Retina (tissue), 1 donor: ENCODE measurements at places on chromosomes 1 and 21.

DNA sequence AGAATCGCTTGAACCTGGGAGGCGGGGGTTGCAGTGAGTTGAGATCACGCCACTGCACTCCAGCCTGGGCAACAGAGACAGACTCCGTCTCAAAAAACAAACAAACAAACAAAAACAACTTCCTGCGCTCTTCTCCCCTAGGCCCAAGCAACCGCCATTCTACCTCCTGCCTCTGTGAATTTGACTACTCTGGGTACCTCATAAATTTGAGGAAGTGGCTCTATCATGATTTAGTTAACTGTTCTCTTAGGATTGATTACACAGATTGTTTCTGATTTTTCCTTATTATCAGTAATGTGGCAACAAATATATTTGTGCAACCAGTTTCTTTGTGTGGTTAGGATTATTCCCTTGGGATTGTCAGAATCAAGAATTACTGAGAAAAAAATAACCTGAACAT lies 29.7 kb downstream of the OPTC start:
- no peak for DNase-seq

- DNase-seq, result no peak
Observed at GRCh38 chr1:178101654-178102053, 7.8 kb downstream of the RASAL2 start.

DNA sequence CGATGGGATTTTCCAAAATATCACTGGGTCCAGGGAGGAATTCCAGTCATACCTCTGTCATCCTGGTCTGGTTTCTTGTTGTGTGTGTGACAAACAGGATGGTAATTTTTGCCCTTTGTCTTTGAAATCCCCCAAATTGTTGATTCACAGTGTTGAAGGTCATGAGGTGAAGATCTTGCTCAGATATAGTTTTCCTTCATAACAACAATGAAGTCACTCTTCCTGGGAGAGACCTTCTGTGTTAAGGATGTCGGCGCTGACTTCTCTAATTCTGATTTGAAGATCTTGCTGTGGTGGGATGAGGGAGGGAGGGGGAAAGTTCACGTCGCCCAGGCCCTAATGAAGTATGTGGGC lies 32.2 kb upstream of the MPZL1 start:
- no peak for DNase-seq

- DNase-seq, result no peak
Observed at GRCh38 chr1:115753830-115754229, 14.7 kb downstream of the CASQ2 start.

DNA sequence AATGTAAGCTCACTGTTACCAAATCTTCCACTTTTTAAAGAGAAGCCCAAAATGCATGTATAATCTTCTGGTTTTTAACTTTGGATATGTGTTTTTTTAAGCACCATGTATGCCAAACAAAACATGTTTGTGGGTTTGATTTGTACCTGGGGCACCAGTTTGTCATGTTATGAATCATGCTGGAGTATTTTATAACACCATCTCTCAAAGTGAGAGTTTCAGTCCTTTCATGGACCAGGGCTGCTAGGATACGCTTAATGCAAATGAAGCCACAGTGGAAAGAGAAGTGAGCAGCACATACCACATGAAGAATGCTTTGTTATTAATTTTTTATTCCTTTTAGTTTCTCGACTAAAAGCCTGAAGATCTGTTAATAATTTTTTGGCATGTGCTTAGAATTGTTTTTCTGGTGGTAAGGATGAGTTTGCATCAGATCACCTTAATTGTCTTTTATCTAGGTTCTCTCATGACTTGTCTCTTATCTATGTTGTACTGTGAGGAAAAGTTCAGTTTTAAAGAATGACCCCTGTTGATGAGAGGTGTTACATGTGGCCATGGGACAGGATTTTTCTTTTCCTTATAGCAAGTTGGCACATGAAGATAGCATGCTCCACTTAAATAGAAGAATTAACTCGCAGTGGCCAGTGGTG lies 2.0 kb upstream of the RABGAP1L start:
- no peak for DNase-seq

DNA sequence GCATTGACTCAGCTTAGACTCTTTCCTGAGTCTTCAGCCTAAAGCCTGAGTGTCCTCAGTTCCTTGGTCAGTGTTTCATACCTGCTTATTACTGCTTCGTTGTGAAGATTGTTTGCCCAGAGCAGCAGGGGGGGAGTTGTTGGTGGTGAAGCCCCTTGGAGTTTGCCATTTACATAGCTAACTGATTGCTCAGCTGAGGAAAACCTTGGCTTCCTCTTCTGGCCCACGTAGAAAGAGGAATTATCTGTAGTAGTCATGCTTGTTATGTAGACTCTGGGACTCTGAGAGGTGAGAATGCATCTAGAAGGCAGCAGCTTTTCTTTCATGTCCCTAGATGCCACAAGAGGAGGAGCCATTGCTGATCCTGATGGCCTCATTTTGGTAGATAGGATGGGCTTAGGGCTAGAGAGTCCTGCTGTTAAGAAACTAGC lies 125.9 kb downstream of the MAST2 start:
- DNase-seq, result peak; percentile 10

DNA sequence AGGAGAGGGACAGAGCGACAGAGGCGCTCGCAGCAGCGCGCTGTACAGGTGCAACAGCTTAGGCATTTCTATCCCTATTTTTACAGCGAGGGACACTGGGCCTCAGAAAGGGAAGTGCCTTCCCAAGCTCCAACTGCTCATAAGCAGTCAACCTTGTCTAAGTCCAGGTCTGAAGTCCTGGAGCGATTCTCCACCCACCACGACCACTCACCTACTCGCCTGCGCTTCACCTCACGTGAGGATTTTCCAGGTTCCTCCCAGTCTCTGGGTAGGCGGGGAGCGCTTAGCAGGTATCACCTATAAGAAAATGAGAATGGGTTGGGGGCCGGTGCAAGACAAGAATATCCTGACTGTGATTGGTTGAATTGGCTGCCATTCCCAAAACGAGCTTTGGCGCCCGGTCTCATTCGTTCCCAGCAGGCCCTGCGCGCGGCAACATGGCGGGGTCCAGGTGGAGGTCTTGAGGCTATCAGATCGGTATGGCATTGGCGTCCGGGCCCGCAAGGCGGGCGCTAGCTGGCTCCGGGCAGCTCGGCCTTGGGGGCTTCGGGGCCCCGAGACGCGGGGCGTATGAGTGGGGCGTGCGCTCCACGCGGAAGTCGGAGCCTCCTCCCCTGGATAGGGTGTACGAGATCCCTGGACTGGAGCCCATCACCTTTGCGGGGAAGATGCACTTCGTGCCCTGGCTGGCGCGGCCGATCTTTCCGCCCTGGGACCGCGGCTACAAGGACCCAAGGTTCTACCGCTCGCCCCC lies at the start of the genes CYB5RL and MRPL37:
Gene CYB5RL, minus strand, starts transcription at position 266 of the 754 bp plus-strand sequence. CDS start 4,414 bp downstream, outside the sequence.
Gene MRPL37, plus strand, starts transcription at position 403 of the 754 bp plus-strand sequence. Its CDS starts 77 bp downstream, at position 480.
- peak; percentile 96 for DNase-seq

- DNase-seq, result no peak
Observed at GRCh38 chr1:12204754-12205658, 24.8 kb upstream of the VPS13D start.

- no peak for DNase-seq
Observed at GRCh38 chr1:9203511-9203982, 31.0 kb upstream of the H6PD start.

DNA sequence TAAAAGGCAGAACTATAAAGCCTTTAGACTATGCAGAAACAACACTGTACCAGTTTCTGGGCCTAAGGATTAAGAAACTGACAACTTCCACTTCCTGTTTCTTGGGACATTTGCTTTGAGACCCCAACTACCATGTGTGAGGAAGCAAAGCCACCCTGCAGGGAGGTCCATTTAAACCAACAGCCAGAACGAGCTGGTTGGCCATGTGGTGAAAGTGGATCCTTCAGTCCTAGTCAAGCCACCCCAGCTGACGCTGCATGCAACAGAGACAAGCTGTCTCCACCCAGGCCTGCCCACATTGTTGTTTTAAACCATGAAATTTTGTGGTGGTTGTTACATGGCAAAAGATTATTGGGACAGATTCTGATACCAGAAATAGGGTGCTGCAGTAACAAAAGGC lies 31.8 kb upstream of the SLFNL1 start:
- DNase-seq, result no peak

DNA sequence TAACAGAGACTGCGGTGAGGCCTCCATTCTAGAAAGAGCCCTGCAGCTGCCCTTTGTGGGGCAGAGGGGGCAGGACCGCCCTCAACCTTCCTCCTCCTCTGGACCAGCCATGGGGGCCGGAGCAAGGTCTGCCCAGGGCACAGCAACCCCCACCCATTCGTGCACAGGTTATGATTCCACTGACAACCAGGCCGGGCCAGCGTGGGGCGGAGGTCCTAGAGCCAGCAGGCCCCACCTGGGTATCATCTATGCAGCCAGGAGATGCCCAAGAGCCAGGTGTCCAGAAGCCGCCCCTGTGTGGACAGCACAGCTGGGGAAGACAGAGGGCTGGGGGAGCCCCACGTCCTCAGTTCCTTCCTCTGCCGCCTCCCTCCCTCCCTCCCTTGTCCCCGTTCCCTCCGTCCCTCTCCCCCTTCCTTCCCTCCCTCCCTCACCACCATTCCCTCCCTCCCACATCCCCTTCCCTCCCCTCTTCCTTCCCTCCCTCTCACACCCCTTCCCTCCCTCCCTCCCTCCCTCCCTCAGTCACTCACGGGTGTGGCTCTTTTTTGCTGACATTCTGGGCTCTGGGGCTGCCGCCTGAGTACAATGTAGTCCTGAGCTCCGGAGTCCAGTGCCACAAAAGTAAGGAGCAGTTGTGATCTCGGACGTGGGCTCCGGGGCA lies 12.3 kb downstream of the RNF223 start:
- no peak for DNase-seq

- DNase-seq, result no peak
Observed at GRCh38 chr1:42340093-42340492, 5.1 kb upstream of the FOXJ3 start.

DNA sequence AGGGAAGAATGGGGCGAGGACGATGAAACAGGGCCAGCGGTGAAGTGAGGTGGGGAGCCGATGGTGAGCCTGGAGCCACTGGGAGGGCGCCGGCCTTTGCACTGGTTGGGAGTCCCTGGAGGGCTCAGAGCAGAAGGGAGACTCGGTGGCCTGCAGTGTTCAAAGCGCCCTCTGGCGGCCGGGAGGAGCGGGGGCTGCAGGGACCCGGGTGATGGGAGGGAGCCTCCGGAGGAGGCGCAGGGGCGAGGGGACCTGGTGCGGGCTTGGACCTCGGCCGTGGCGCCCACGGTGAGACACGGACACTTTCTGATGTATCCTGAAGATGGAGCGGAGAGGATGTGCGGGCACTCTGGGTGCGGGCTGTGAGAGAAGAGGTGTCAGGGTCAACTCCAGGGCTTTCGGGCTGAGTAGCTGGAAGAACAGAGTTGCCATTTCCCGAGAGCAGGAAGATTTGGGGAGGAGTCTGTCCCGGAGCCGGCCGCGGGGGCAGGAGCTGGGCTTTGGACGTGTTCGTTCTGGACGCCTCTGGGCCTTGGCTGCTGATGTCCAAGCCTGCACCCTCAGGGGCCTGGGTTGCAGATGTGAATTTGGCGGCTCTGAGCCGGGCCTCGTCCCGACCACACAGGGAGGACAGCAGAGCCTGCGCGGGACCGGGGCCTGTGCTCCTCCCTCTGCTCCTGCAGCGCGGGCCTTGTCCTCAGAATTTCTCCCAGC lies 29.7 kb downstream of the HEYL start:
- DNase-seq, result peak; percentile 84

- DNase-seq, result no peak
Observed at GRCh38 chr1:19529664-19530063, 44.3 kb upstream of the CAPZB start.

DNA sequence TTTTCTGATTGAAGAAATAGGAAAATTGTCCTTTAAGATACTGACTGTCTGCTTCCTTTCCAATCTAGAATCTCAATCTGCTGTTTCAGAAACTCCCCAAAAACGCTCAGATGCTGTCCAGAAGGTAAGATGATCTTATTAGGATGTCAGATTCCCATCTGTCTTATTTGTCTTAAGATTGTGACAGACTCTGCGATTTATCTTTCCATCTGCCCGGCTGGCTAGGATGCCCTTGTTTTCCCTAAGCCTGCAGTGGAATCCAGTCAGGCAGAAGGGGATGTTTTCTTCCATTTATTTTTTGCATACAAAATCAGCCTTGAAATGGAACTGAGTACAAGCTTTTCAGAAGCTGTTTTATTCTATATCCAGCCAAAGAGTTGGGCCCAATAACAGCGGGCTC lies 96.5 kb downstream of the FMN2 start:
- DNase-seq, result no peak

DNA sequence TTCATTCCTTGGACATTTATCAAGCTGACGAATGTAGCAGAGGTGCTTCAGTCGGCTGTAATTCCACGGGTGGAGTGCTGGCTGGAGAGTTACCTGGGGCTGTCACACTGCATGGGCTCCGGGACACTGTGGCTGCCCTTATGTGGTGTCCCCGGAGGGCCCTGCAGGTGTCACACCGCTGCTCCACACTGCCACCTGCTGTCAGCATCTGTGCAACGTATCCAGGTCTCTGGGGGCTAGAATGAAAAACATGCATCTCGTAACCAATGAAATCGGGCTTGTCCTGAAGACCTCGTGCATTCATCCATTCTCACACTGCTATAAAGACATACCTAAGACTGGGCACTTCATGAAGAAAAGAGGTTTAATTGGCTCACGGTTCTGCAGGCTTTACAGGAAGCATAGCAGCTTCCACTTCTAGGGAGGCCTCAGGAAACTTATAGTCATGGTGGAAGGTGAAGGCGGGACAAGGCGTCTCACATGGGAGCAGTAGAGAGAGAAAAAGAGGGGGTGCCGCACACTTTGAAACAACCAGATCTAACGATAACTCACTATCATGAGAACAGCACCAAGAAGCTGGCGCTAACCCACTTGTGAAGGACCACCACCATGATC lies 46.7 kb upstream of the PCBP3 start:
- no peak for DNase-seq

GRCh38 chr1:51326839-51327238 lies 3.5 kb downstream of the TTC39A start:
- no peak for DNase-seq

DNA sequence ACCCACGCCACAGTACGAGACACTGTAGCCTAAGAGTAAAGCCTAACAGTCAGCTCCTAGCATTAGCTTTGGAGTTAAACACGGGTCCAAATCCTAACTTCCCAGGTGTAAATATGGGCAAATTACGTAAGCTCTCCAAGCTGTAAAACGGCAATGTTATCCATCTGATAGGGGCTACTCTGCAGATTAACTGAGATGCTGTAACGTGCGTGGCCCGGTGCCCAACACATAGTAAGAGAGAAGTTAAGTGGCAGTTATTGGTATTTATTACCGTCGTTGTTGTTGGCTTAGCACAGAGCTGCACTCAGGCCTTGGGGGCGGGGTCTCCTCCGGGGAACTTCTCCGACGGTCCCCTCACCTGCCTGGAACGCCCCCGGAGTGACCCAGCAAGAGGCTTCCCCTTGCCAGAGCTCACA lies 457 bp downstream of the TRAPPC3 start:
- no peak for DNase-seq
